ENCODE measurements at places on chromosomes 4 and X.
A peak's percentile ranks its signal among the peaks of the same experiment; 100 is the strongest.

- DNase-seq = no peak
These were observed 16.6 kb downstream of the AP1S2 start for GRCh38 chrX:15838017-15838416.

- no peak for DNase-seq
These were observed at the start of gene BEND4 for GRCh38 chr4:42152507-42153504. TSS of gene BEND4 (minus strand) at chr4:42152655. CDS start at chr4:42152143, 512 bp downstream.

GRCh38 chr4:186150926-186151325 is 40.4 kb upstream of the CYP4V2 start:
- no peak for DNase-seq

- no peak for DNase-seq
These were observed 49.1 kb upstream of the GAB1 start for GRCh38 chr4:143287572-143287923.

GRCh38 chr4:118765399-118765798 is 70.5 kb downstream of the SEC24D start:
- no peak for DNase-seq

GRCh38 chr4:152729466-152729865 is 49.7 kb upstream of the TMEM154 start:
- no peak for DNase-seq

- no peak for DNase-seq
These were observed 168.8 kb downstream of the CLCN4 start for GRCh38 chrX:10325611-10326010.

- no peak for DNase-seq
These were observed 300.3 kb upstream of the ARSJ start for GRCh38 chr4:114279711-114280110.

DNA sequence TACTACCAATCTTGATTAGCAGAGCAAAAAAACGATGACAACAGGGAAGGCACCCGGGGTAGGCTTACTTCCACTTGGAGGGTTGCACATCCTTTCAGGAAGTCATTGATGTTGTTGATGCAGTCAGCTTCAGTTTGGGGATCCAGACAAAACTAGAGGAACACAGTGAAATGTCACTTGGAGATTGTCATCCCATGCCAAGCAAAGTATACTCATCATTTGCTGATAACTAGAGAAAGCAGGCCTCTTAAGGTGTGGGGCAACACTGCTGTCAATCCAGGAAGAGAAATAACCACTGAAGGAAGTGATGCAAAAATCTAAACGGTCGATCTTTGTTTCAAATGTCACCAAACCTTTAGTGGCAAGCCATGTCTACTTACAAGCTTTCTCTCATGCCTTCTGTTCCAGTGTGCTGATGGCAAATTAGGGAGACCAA is 1.4 kb downstream of the ARHGEF6 start:
- no peak for DNase-seq

- peak; percentile 9 for DNase-seq
These were observed 109.1 kb upstream of the SLC4A4 start for GRCh38 chr4:71229477-71230270.

GRCh38 chr4:86497131-86497530 is 97.0 kb upstream of the PTPN13 start:
- no peak for DNase-seq

GRCh38 chr4:111360906-111361305 is 738.0 kb upstream of the PITX2 start:
- DNase-seq = no peak

GRCh38 chr4:123121241-123121907 is 199.0 kb upstream of the NUDT6 start:
- no peak for DNase-seq

- DNase-seq = no peak
These were observed 14.1 kb downstream of the CTBP1 start for GRCh38 chr4:1234811-1235292.

GRCh38 chr4:5785806-5786680 is 75.0 kb downstream of the EVC start:
- DNase-seq = no peak

- DNase-seq = no peak
These were observed 48.2 kb downstream of the STK26 start for GRCh38 chrX:132071254-132071653.

DNA sequence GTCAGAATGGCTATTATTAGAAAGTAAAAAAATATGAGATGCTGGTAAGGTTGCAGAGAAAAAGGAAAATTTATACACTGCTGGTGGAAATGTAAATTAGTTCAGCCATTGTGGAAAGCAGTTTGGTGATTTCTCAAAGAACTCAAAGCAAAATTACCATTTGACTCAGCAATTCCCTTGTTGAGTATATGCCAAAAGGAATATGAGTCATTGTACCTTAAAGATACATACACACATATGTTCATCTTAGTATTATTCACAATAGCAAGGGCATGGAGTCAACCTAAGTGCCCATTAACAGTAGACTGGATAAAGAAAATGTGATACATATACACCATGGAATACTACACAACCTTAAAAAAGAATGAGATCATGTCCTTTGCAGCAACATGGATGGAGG is 148.2 kb downstream of the COMMD8 start:
- DNase-seq = no peak

GRCh38 chr4:56768763-56769162 is 52.7 kb downstream of the SPINK2 start:
- no peak for DNase-seq

- no peak for DNase-seq
These were observed 550 bp upstream of the CHM start for GRCh38 chrX:86047936-86048280.

- no peak for DNase-seq
These were observed 1614.0 kb upstream of the PCDH10 start for GRCh38 chr4:131534944-131535645.

DNA sequence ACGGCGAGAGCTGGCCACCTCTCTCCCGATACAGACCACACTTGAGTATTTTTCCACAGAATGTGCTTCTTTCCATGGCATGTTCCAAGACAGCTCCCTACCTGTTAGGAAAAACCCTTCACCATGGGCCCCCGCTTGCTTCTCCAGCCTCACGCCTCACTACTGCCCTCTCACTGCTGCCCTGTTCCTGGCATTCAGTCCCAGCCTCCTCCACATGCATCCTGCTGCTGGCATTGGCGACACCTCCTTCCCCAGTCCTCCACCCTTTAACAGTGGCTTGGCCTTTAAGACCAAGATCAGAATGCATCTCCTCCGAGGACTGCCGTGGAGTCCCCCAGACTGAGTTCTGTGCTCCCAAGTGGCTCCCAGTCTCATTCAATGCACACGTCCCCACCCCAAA is 10.7 kb downstream of the PNMA6F start:
- no peak for DNase-seq

DNA sequence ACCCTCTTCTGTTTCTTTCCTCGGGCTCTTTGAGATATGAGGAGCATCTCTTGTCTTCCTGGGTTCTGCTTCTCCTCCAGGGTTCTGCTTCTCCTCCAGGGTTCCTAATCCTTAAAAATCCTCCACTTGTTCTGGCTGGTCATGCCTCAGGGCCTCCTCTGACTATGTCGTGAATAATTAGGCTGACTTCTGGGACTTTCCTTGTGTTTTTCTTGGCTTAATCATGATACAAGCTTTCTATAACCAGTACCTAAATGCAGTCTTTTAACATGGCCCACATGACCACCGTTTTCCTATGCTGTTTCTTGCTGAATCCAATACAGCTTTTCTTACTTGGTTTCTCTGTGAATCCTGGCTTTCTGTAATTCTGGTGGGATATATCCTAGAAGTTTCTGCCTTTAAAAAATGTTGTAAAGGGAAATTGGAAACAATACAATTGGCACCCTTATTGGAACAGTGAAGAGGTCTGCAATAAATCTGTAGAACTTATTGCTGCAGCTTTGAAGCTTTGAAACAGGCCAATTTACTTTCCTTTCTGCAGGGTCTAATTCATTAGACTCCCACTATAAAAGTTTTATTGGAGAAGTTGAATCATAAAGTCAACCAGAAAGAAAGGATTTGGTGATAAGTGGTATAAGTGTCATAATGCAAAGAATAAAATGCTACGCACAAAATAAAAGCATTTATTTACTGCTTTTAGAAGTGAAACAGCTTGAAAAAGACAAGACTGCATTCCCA is 213.1 kb downstream of the UGT8 start:
- no peak for DNase-seq

DNA sequence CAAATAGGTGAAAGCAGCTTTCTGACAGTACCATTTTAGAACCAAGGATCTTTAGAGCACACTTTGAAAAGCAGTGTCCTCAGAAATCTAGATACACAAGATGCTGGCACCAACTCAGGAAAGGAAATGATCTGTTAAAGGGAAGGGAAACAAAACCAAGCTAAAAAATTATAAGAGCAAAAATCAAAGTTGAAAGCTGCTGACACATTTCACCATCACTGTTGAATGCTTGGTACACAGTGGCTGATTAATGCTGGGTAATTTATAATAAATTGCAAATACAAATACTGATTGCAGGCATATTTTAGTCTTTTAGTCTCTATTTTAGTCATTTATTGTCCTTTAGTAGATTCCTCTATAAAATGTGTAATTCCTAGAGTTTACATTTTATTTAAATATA is 1540.1 kb upstream of the PCDH10 start:
- no peak for DNase-seq

GRCh38 chrX:112163906-112164305 is 81.3 kb upstream of the TRPC5 start:
- DNase-seq = no peak

- DNase-seq = no peak
These were observed 50.3 kb downstream of the MAML3 start for GRCh38 chr4:140103676-140104075.

- DNase-seq = no peak
These were observed 192.5 kb upstream of the TAPT1 start for GRCh38 chr4:16418814-16419213.

Data from NT2/D1 (cell line).